ENCODE measurements at places on chromosomes 4 and X.

GRCh38 chr4:140112576-140112975 is 41.4 kb downstream of the MAML3 start:
- peak; percentile 90 for DNase-seq

- no peak for DNase-seq
Measured at GRCh38 chrX:72026341-72027023, 105.2 kb downstream of the RTL5 start.

GRCh38 chr4:156798438-156798837 is 173.2 kb downstream of the PDGFC start:
- no peak for DNase-seq

DNA sequence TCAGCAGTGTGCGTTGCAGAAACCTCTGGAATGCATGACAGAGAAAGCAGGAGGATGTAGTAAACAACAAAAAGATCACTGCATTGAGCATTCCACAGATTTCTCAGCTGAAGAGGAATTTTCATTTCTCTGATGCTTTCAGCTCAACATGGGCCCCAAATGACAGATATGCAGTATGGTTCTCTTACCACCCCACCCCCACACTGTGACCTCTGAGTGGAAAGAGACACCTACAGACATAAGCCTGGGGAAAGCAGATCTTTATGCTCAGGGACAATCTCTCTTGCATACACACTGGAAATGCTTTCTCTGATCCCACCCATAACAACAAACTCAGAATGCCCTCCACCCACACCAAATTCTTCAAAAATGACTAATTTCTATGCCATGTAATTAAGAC is 983.7 kb upstream of the LCORL start:
- DNase-seq = no peak

DNA sequence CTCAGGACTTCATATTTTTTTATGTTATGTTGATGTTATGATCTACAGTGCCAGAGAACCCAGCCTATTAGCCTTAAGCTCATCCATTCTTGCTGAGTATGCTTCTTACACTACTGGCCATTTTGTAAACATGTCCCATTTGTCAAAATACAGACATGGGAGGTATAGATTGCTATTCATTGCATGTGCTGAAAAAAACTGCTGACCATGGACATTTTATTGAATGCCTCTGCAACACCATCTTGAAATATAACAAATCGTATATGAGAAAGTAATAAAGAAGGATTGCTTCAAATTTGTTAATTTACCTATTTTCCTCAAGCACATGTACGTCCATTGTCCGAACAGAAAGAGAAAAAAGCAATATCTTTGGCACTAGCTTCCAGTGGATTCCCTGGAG is 91.5 kb upstream of the FAM47A start:
- no peak for DNase-seq

DNA sequence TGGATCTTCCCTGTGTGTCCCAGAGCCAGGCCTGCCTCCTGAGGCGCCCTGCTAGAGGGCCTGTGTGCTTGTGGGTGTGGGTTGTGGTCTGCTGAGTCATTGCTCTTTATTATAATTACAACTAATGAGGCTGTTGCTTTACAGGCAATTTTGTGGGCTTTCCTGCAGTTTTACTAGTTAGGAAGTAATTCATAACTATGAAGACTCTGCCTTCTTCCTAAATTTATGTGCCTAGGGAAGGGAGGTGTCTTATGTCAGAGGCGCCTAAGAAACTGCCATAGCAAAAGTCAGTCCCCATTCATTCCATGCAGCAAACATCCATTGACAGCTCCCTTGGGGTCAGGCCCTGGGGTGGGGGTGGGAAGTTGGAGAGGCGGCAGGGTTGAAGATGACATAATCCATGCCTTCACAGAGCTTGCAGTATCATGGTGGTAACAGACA is 359.2 kb downstream of the IDS start:
- no peak for DNase-seq

- DNase-seq = no peak
Measured at GRCh38 chrX:17744896-17745523, 7.7 kb downstream of the SCML1 start.

DNA sequence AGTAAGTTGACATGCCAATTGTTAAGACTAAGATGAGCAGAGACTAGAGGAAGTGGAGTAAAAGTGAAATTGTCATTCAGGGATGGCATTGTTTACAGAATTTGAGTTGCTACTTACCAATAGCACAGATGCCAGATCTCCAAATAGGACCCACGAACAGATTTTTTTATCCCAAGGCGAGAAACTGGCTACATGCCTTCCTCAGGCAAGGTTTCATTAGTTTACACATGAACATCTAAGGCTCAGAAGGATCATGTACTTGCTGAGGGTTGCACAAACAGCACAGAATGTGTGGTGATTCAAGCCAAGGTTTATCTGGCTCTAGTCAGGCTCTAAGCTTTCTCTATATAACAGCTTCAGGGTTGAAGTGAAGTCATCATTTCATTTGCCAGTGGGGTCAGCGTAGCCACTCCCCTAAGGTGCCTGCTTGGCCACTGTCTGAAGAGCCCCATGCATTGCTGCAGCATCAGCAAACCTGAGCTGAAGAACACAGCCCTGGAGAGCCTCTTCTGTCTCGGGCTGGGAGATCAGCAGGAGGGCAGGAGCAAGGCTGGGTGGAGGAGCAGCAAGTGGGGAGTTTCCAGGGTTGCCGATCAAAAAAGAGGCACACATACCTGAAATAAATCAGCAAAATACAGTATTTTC is 193.0 kb upstream of the LCORL start:
- no peak for DNase-seq

DNA sequence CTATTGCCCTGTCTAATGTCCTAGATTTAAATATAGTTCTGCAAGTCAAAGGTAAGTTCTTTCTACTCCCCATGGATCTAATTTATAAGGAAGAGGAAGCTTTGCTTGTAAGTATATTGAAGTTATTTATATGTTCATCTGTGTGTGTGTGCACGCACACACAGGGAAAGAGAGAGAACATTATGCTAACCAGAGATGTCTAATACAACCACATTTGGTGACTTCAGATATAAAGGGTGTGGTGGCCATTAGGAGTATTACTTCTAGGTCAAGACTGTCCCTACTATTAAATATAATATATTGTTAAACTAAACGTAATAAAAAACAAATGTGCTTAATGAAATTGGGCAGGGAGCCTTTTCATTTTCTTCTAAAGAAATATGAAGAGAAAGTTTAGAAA is 4.1 kb downstream of the DCK start:
- no peak for DNase-seq

DNA sequence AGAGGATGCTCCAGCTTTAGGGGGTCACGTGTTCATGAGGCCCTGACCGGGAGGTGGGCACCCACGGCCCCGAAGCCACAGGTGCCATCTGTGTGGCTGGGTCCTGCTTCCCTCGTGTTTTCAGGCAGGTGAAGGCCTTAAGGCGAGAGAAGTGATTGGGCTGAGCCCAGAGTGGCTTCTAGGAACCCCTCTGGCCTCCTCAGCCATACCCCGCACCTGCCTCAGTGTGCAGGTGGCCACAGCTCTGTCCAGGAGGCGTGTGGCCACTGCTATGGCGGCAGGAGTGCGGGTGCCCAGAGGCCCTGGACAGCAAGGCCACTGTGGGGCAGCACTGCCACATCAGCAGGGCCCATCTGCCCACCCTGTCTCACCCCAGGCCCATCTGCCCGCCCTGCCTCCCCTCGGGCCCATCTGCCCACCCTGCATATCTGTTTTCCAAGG is 25.0 kb downstream of the NKX1-1 start:
- DNase-seq = no peak

DNA sequence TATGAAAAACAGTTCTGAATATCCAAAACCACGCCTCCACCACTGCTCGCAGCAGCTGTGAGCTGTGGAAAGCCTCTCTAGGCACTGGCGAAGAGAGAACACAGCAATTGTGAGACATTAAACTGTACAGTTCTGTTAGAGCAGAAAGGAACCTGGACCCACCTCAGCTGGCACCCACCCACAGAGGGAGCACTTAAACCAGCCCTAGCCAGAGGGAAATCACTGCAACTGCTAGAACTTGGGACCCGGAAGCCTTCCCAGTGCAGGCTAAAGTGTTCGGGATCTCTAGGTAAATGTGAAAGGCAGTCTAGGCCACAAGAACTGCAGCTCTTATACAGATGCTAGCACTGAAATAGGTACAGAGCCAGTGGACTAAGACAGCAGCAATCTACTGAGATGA is 308.8 kb downstream of the PRR32 start:
- no peak for DNase-seq

- DNase-seq = peak; percentile 64
Measured at GRCh38 chr4:168618577-168619265, 121.9 kb downstream of the PALLD start.

GRCh38 chrX:1452516-1453394 is at the start of gene ASMTL:
Gene ASMTL, minus strand, starts transcription at chrX:1452909. Its CDS starts 69 bp downstream, at chrX:1452840.
- DNase-seq = peak; percentile 97

DNA sequence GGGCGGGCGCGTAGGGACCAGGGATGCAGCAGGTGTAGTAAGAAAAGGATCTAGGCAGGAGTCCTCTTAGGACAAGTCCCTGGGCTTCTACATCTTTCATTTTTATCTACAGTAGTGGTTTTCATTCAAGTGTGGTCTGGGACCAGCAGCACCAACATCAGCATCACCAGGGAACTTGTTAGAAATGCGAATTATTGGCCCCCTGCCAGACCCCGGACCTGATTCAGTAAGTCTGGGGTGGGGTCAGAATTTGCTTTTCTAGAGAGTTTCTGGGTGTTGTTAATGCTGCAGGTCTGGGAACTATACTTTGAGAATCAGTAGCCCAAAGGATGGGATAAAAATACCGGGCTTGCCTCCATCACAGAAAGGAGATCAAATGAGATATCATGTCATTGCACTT is 1.3 kb upstream of the PCYT1B start:
- DNase-seq = no peak

GRCh38 chr4:107599841-107600240 is 120.2 kb downstream of the PAPSS1 start:
- no peak for DNase-seq

DNA sequence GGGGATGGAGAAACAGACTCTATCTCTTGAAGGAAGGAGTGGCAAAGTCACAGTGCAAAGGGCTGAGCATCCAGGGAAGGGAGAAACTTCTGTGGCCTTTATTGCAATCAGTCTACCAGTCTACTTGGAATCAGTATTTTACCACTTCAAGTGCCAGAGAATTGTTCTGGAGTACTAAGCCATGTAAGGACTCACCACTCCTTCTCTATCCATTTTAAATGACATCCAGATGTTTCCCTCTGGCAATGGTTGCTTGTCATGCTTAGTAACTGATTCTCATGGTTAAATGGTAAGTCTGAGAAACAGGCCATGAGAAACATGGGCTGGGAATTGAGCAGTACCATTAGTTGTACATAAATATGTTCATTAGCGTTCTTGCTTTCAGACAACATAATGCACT is 21.1 kb upstream of the SMIM10 start:
- peak; percentile 72 for DNase-seq

GRCh38 chr4:55442541-55442940 is 46.8 kb downstream of the TMEM165 start:
- DNase-seq = no peak

DNA sequence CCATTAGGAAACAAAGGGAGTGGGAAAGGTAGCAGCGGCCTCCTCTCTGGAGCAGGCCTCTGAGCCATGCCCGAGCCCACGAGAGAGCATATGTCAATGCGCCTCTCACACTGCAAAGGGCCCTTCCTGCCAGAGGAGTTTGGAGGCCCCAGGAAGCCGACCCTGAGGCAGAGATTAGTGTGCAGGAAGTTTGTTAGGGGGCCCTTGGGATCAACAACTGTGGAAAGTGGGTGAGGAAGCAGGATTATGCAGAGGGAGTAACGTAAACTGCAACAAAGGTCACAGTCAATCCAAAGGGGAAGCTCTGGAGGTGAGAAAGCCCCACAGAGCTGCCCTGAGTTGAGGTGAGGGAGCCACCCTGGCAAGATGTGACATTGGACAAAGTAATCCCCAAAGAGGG is 17.4 kb downstream of the RTL5 start:
- no peak for DNase-seq

DNA sequence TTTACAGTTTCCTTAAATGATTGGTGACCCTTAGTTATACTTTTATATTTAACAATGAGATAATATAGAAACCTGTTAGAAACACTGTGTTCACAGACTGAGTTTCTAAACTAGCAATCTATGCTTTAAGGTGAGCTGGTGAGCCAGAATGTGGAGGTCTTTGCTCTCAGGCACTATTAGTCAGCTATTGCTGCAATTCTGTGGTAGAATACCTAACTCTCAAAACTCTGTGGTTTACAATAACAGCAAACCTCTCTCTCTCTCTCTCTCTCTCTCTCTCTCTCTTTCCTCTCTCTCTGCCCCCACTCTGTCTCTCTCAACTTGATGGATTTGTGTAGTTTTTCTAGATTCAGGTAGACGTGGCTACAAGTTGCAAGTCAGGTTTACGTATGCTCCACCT is 17.6 kb upstream of the LCORL start:
- DNase-seq = peak; percentile 34

DNA sequence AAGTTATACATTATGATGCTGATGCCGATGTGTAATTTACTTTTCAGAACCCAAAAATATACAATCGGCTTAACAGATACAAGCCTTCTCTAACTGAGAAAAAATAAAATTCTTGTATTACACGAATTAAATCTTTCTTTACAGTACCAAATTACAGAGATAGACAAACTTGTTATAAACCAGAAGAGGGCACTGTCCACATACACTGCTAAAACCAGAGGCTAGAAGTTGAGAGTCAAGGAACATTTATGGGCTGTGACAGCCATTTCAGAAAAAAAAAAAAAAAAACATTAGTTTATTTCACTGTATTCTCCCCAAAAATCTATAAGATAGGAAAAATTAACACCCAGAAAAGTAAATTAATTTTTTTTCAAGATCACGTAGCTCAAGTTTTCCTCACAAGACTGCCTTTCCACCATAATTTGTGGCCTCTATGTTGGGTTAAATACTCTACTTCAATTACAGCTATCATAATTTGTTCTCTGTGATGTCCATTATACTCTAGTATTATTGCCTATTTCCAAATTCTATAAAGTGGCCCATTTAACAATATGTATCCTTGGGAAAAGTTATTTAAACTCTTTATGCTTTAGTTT is 12.0 kb downstream of the EREG start:
- peak; percentile 67 for DNase-seq

DNA sequence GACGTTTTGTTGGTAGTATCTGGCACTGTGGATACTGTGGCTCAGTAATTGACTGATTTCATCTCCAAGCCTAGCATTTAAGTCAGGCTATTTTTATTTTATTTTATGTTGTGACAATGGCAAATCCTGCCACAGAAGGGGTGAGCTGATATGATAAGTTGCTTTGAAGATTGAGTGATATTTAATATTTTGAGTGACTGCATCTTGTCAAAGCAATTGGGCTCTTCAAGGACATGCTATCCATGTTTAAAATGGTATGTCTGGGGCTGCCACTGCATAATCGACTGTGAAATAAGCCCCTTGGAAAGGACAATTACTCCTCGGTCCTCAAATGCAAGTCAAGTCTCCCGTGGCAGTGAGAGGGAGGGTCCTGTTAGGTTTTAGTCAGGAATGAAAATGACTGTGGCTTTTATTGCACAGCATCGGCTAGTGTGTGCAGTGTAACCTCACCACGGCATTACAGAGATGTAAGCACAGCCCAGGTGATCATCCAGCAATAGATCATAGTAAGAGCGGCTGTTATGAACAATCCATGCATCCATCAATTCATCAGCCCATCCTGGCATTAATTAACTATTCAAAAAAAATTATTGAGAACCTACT is 178.2 kb downstream of the GBA3 start:
- no peak for DNase-seq

- peak; percentile 52 for DNase-seq
Measured at GRCh38 chr4:81844717-81845116, 373.0 kb upstream of the RASGEF1B start.

GRCh38 chr4:48033825-48034413 is 17.3 kb downstream of the NIPAL1 start:
- DNase-seq = peak; percentile 4
